HAP-1 (cell line): ENCODE measurements at places on chromosomes 2 and 18.

- no peak for DNase-seq
Measured at GRCh38 chr2:150075831-150076230, 411.6 kb downstream of the RND3 start.

- DNase-seq = no peak
Measured at GRCh38 chr2:239939736-239940483, 85.2 kb downstream of the NDUFA10 start.

GRCh38 chr2:141035846-141036420, 1094.9 kb downstream of the LRP1B start:
- peak; percentile 98 for DNase-seq

DNA sequence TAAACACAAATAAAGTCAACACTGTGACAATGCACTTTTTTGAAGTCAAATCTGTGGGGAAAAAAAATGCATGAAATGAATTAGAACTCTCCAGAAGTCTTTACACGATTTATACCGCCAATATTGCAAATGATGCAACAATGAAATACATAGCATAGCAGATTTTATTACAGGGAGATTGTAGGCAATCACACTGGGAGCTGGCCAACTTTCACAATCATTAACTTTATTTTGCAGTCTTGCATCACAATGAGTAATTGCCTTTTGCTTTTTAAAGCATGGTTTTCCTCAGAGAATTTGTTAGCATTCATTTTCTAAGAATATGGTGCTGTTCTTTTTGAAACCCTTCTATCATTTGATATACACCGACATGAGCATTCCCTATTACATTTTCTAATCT, 366.4 kb upstream of the FSIP2 start:
- no peak for DNase-seq

DNA sequence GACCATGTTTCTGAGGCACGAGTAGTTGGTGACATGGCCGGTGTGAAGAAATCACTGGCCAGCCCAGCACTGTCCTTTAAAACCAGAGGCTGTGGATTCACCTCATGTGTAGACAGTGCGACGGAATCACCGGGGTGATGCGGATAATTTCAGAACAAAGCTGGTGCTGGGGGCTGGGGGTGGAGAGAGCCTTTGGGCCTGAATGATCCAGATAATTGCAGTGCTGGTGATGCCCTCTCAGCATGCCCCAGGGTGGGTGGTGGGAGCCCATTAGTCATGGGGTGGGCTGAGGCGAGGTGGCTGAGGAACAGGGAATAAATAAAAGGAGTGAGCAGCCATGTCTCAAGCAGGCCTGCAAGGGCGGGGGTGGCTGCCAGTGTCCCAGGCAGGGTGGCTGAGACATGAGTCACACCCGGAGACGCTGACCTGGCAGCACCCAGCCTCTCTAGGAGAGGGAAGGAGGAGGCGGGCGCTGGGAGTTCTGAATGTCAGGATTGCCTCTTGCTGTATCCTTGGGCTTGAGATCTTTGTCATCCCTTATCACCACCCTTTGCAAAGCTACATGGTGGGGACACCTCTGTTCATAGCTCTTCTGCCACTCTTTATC, 151.1 kb upstream of the MSH6 start:
- DNase-seq = no peak

DNA sequence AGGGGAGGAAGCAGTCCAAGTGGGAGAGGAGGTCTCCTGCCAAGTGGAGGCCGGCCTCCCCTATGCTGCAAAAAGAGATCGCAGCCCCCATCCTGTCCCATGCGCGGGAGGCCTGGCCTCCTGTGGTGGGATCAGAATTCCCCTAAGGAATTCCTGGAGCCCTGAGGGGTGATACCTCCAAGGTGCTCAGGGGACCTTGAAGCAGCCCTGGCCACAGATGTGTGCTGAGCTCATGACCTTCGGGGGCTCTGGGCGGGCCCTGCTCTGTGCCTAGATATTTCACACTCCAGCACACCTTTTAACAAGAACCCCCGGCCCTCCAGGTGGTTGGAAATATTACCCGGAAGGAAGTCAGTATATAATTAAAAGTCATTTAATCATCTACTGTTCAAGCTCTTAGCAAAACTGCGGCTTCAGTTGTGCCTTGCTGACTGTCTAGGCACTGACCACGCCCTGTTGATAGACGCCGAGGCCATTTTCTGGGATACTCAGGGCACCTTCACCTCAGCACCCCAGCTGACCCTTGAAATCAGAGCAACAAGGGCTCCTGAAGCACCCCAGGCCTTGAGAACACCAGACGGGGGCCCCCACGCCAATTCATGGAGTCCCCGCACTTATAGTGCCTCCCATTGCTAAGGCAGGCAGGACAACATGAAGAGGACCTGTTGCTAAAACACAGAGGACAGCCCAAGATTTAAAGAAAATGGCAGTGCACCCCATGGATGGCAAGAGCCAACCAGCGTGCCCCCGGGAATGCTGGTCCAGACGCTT, 119.1 kb downstream of the NDUFA10 start:
- no peak for DNase-seq

DNA sequence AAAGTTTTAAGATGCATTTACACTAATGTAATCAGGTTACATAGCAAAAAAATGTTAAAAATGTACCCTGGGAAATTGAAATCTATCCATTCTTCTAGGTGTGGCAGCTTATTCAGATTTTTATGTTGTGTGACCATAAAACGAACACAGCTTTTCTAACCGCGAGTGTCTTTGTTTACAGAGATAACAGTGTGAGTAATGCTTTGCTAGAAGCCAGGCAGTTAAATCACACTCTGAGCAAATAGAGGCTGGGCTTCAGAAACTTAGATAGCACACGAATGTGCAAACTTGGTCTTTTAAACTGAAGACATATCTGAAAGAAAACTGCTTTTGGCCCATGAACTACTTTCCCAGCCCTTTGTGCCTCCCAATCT, 116.1 kb downstream of the SPTBN1 start:
- peak; percentile 22 for DNase-seq

DNA sequence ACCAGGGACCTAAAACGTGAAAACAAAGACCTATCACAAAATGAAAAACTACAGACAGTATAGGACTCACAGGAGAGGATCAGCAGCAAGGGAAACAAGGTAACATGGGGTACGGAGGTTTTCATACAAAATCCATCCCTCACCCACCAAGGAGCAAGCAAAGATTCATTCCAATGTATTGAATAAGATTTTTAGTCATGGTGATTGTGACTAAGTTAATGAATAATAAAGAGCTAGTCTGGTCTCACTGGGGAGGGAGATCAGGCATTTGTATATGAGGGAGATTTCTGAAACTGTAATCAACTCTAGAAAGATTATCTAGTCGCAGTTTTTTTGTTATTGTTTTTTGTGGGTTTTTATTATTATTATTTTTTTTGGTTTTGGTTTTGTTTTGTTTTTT, 336.5 kb upstream of the MMADHC start:
- no peak for DNase-seq

DNA sequence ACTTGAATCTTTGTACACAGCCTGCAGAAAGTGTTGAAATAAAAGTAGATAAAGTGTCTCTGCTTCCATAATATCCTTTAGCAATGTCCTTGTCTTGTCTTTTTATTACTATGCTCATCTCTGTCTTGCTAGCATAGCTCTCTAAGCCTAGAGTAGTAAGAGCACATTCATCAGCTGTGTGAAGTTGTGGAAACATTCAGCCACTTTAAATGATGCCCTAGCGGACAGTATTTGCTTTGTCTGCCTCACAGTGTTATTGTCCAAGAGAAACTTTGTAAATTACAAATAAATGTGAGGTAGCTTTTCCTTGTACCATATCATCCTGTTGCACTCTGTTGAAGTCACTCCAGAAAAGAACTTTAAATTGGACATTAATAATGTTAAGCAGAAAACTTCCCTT, 60.3 kb upstream of the TTC21B start:
- DNase-seq = no peak

- no peak for DNase-seq
Measured at GRCh38 chr2:43029186-43029585, 197.2 kb downstream of the ZFP36L2 start.

DNA sequence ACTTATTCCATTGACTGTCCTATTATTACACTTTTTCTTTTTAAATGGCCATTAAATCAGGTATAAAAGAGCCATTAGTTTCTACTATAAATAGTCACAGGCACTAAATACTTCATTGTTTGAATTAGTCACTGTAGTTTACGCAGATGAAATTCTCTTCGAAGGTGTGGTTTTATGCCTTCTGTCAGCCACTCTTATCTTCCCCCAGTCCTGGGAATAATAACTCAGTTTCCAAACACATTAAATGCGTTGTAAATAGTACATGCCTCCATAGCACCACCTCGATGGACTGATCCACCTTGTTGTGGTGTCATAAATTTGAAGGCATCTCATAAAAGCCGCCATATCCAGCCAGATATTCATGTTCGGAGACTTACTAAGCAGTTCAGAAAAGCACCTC, 72.1 kb upstream of the PARD3B start:
- no peak for DNase-seq

DNA sequence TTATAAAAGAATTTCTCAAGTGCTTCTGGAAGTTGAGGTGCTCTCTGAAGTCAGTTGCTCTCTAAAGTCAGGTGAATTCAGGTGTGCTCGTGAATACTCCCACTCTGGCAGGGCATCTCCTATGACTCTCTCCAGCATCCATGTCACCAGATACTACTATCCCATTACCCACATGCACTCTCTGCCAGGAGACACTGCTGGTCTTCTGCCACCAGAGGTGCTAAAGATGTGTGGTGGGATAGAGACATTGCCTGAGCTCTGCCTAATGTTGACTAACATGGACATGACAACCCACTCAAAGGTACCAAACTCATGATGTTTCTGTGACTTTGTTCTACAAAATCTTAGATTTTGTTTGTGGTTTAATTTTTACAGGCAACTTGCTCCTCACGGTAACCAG, 106.4 kb upstream of the HNRNPA3 start:
- DNase-seq = no peak

- no peak for DNase-seq
Measured at GRCh38 chr18:72922895-72923294, 55.1 kb upstream of the NETO1 start.

- DNase-seq = no peak
Measured at GRCh38 chr18:31170335-31170734, 7.7 kb upstream of the DSC1 start.

GRCh38 chr2:105712981-105713596, 31.6 kb upstream of the NCK2 start:
- no peak for DNase-seq

GRCh38 chr2:25030702-25031101, 11.2 kb upstream of the EFR3B start:
- DNase-seq = no peak

DNA sequence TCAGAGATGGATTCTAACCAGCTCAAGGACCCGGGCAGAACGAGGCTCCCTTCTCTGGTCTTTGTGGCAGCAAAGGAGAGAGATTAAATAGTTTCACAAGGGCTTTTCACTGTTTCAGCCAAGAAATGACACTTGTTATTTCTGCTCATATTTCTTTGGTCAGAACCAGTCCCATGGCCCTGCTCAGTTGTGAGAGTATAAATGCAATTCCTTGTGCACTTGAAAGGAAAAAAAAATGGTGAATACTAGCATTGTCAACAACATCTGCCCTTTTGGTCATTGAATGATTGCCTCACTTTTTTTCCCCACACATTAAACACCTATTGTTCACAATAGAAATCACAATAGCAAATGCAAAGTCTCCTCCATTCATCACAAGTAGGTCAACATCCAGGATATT, 104.4 kb downstream of the RDH14 start:
- DNase-seq = no peak

- DNase-seq = no peak
Measured at GRCh38 chr2:22110244-22110651, 986.5 kb downstream of the TDRD15 start.

DNA sequence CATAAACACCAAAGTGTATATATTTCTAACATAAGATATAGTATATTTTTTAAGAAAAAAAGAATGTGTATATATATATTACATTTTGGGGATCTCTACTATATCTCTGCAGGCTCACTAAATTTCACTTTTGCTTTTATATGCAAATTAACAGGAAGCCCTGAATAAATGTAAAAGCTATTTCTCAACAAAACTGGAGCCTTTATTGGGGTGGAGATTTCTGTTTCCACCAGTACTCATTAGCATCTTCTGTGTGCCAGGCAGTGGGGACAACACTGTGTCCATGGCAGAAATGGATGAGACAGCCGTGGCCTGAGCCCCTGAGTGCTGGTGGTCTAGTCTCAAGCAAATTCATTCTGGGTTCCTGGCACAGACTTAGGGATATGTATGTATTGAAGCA, 41.3 kb downstream of the C18orf63 start:
- DNase-seq = no peak

DNA sequence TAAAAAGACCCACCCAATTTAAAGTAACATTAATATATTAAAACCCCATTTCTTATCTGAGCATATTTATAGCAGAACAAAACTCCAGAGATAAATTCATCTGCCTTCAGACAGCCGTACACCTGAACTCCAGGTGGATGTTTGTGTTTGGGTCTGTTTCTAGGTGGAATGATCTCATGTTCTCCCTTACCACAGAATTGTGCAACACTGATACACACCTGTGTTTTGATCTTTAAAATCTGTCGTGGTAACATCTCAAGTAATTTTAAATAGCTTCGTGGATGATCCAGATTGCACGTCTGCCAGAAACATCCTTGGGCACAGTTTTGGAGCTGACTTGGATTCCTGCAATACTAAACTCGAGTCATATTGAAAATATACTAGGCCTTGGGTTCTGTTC, 207.5 kb upstream of the FOSL2 start:
- no peak for DNase-seq

DNA sequence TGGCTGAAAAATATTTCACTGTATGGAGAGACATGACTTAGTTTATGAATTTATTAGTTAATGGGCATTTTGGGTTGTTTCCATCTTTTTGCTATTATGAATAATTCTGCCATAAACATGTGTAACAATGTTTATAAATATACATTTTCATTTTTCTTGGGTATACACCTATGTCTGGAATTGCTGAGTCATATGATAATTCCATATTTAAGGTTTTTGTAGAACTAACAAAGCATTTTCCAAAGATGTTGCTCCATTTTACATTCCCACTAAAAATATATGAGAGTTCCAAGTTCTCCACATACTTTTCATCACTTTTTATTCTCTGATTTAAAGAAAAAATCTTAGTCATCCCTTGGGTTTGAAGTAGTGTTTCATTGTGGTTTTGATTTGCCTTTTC, 108.8 kb upstream of the LRRTM4 start:
- DNase-seq = no peak

- DNase-seq = no peak
Measured at GRCh38 chr2:152339556-152340286, 4.7 kb downstream of the FMNL2 start.

- no peak for DNase-seq
Measured at GRCh38 chr2:85189606-85190270, 56.5 kb downstream of the TCF7L1 start.

- DNase-seq = no peak
Measured at GRCh38 chr2:196291426-196291825, 120.0 kb upstream of the STK17B start.

DNA sequence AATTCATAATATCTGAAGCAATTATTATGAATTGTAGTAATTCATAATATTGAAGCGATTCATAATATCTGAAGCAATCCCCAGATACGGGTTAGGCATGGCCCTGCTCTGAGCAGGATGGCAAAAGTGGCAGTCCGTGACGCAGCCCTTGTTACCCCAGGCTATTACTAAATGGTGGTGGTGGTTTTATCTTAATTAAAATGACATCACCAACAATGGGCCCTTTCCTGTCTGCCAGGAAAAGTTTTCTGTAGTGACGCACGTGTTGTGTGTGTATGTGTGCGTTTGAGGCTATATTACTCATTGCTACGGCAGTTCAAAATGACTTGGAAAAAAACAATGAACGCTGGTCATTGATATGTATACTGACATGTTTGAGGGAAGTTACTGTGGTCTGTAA, 10.6 kb upstream of the MOCOS start:
- DNase-seq = no peak
